ENCODE measurements at places on chromosomes 1 and 21. TPM values are rescaled to one million over a fixed set of nuclear protein-coding genes. Genes with fewer than 3 reads are reported as not detected.

DNA sequence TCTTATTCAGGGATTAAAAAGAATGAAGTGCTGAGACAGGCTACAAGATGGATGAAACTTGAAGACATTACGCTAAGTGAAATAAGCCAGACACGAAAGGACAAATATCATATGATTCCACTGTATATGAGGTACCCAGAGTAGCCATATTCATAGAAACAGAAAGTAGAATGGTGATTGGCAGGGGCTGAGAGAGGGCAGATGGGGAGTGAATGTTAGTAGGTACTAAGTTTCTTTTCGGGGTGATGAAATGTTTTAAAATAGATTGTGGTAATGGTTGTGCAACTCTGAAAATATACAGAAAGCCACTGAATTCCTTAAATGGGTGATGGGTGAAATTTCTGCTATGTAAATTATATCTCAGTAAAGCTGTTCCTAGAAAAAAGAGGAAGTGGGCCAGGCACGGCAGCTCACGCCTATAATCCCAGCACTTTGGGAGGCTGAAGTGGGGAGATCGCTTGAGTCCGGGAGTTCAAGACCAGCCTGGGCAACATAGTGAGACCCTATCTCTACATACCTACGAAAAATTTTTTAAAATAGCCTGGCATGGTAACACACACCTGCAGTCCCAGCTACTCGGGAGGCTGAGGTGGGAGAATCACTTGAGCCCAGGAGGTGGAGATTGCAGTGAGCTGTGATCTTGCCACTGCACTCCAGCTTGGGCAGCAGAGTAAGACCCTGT lies 15.9 kb downstream of the SLC27A3 start:
- peak overlapping the region; percentile 98 for H3K27ac ChIP-seq
- no peaks in the 10 kb centered on the region for H3K36me3 ChIP-seq
- DNase-seq, result no peak
- no peaks in the 10 kb centered on the region for H3K27me3 ChIP-seq
- H3K4me1 ChIP-seq, result no peaks in the 10 kb centered on the region
- H3K4me3 ChIP-seq, result peak overlapping the region; percentile 25

The GJA8 gene
- total RNA-seq, result not detected

DNA sequence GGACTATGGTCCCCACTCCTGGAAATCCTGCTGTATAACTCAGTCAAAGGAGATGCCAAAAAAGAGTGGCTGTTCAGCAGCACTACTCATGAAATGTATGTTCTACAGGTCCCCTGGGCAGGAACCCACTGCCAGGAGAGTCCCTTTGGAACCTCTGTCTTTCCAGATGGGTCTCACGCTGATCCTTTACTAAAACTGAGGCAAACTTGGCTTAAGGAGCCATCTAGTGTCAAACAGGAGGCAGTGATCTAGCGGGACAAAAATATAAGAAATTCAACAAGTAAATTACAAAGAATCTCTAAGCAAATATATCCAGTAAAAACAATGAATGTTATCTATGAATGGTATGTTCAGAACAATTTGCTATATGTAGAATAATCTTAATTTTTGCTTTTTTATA lies 80.5 kb upstream of the PRMT6 start:
- no peak overlapping the region for H3K4me3 ChIP-seq
- no peaks in the 10 kb centered on the region for H3K36me3 ChIP-seq
- no peaks in the 10 kb centered on the region for H3K4me1 ChIP-seq
- H3K27me3 ChIP-seq, result no peaks in the 10 kb centered on the region
- H3K27ac ChIP-seq, result no peak overlapping the region

GRCh38 chr1:227793079-227793947 lies 22.2 kb upstream of the PRSS38 start:
- peaks cover 13% of the 10 kb centered on the region for H3K4me1 ChIP-seq
- no peak for DNase-seq
- H3K4me3 ChIP-seq, result no peak overlapping the region
- H3K36me3 ChIP-seq, result no peaks in the 10 kb centered on the region

DNA sequence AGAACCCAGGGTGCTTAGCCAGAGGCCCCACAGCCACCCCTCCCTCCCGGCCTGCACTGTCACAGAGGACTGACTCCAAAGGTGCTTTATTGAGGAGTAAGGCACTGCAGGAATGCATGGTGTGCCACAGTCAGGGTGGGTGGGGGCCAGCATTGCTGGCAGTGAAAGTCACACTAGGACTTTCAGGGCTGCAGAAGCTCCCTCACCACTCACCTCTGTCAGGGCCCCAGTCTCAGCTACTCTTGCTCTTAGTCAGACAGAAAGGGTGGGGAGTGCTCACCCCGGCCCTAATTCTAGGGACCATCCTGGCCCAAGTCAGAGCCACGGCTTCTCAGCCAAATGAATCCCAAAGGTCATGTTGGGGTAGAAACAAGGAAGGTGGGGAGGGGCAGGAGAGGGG lies 19.4 kb downstream of the KNCN start:
- no peaks in the 10 kb centered on the region for H3K4me1 ChIP-seq
- DNase-seq, result no peak
- H3K36me3 ChIP-seq, result no peaks in the 10 kb centered on the region
- H3K27me3 ChIP-seq, result no peaks in the 10 kb centered on the region
- H3K27ac ChIP-seq, result no peak overlapping the region

DNA sequence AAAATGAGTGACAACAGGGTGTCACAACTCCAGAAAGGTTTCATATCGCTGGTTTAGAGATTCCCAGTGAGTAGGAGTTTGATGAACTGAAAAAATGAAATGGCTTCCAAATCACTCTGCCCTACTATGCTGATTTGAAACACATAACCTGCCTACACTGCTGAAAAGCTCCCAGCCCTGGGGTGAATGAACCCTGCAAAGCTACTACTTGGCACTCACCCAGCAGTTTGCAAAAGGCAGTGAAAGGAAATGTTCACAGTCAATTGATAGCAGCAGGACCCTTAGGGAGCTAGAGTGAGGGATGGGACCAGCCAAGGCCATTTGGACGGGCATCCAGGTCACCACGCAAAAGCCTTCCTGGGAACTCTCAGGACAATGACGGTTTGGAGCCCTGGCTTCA lies 44.4 kb upstream of the SRP9 start:
- H3K36me3 ChIP-seq, result no peaks in the 10 kb centered on the region
- H3K27ac ChIP-seq, result no peak overlapping the region
- peaks cover 9% of the 10 kb centered on the region for H3K4me1 ChIP-seq
- no peak overlapping the region for H3K4me3 ChIP-seq

The LCE2B gene
- total RNA-seq, result not detected
